Spinal cord (tissue), 10 donors: ENCODE measurements at places on chromosomes 13 and 19.

- DNase-seq = no peak
Measured at GRCh38 chr13:22074403-22074802, 403.5 kb downstream of the FGF9 start.

DNA sequence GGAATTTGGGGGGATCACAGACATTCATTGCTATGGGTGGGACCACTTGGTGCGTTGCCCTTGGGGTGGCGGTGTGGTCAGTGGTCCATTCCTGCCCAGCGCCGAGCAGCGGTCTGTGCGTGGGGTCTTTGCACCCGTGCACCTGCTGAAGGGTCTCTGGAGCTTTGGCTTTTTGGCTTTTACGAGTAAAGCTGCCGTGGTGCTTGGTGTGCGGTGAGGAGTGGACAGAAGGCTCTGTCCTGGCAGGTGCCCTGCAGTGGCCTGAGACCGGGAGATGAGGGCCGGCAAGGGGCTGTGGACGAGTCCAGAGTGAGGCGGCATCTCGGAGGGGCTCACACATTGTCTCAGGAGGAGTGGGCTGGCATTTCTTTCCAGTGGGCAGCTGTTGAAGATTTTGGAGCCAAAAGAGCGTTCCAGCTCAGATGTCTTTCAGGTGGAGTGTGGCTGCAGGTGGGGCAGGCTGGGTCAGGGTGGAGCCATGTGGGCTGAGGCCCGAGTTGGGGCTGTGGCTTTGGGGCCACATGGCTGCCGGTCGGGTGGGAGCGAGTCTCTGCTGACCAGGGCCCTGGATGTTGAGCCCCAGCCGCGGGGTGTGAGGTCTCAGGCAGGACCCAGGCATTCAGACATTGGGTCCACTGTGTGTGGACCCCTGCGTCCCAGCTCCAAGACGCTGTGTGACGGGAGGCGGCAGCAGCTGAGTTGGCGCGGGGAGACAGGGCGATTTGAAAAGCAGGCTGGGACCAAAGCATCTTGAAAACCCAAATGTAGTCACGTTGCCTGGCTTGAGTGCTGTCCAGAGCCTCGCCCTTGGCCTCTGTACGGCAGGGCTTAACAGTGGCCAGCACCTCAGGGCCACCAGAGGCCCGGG lies 11.7 kb downstream of the GNA11 start:
- DNase-seq = no peak

GRCh38 chr13:27970382-27971235 lies 1.5 kb upstream of the CDX2 start:
- no peak for DNase-seq

- DNase-seq = no peak
Measured at GRCh38 chr19:5695649-5696195, 5.6 kb downstream of the RPL36 start.

DNA sequence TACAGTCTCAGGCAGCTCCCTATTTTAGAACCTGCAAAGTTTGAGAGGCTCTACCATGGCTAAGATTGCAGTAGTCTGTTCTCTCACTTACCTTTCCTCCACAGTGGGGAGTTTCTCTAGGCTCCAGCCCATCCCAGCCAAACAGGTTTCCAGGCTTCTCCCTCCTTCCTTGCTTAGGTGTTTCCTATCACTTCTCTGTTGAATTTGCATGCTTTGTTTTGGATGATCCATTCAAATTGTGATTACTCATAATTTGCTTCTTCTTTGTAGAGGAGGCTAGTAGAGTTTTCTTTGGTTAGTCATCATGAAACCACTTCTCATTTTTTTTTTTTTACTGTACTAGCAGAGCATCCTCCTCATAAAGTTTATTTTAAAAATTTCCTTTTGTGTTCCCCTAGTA lies 1242.2 kb upstream of the MIR17HG start:
- DNase-seq = no peak

DNA sequence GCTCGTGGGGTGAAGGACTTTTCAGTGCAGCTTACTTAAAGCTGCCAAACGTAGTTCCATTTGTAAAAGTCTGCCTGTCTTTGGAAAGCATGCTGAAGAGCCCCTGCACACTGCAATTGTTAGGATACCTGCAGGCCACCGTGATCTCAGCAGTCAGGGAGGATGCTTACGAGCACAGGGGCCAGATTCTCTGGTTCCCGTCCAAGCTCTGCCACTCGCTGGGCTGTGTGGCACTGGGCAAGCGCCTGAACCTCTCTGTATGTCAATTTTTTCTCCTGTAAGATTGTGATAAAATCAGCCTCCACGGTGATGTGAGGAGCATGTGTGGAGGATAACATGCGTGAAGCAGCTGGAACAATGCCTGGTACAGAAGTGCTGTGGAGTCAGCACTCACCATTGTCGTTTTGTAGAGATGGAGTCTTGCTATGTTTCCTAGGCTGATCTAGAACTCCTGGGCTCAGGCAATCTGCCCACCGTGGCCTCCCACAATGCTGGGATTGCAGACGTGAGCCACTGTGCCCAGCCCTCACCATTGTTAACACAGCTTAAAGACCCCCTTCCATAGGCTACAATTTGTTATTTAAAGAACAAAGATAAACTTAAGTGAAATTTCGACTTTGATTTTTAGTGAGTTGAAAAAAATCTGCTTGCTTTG lies 3.5 kb downstream of the ADPRHL1 start:
- no peak for DNase-seq
